Neuronal stem cell (in vitro differentiated cells): ENCODE measurements at places on chromosomes 13 and 19.

- H3K27ac ChIP-seq, result no peak overlapping the region
- no peak for DNase-seq
- no peaks in the 10 kb centered on the region for H3K27me3 ChIP-seq
- no peaks in the 10 kb centered on the region for H3K4me1 ChIP-seq
- peaks cover 70% of the 10 kb centered on the region for H3K36me3 ChIP-seq
These were observed 6.0 kb upstream of the CCDC97 start for GRCh38 chr19:41303954-41304353.

DNA sequence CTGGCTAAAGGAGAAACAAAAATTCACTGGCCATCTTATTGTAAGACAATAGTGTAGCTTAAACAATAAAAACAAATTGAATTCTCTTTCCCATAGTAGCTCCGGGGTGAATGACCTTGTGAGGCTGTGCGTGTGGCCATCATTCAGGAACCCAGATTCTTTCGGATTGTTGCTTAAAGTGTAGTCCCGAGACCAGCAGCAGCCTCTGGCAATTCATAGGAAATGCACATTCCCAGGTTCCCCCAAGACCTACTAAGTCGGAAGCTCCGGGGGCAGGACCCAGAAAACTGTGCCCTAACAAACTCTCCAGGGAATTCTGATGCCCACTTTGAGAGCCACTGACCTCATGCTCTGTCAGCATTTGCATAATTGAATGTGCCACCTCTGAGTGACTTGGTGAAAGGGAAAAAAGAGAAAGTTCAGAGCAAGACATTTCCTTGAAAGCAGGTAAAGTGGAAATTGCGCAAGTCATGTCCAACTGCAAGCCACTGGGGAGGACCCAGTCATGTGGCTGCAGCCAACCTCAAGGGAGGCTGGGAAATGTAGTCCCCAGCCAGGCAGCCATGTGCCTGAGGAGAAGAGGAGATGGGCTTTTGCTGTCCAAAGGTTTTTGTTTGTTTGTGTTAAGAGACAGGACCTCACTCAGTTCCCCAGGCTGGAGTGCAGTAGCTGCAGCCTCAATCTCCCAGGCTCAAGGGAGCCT, 50.7 kb upstream of the PNMA8B start:
- H3K36me3 ChIP-seq, result no peaks in the 10 kb centered on the region
- H3K4me3 ChIP-seq, result no peak overlapping the region
- DNase-seq, result no peak
- H3K27me3 ChIP-seq, result no peaks in the 10 kb centered on the region
- H3K27ac ChIP-seq, result no peak overlapping the region

DNA sequence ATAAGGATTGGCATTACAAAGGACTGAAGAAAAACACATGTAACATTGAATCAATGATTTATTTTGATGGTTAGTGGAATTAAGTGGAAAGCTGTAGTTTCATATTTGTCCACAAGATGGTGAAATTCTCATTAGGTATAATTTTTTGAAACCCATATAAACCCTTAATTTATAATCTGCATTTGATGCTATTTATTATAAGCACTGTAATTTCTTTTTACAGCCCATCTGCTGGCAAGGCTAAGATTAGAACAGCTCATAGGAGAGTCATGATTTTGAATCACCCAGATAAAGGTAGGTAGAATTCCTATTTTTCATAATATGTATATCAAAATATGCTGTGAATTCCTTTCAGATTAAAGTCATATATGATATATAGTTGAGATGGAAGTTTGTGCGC, 62.2 kb downstream of the DNAJC15 start:
- no peak for DNase-seq
- no peaks in the 10 kb centered on the region for H3K27me3 ChIP-seq
- H3K27ac ChIP-seq, result no peak overlapping the region

DNA sequence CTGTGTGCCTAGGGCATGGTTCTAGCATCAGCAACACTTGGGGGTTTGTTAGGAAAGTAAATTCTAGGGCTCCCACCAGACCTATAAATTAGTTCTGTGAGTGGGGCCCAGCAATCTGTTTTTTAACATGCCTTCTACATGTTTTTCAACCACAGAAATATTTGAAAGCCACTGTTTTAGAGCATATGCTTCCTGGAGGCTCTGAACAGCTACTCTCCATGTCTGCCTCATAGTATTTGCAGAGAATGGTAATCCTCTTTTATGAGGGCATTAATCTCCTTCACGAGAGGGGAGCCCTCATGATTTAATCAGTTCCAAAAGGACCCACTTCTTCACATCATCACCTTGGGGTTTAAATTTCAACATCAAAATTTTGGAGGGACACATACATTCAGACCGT, 6.0 kb downstream of the SPATA13 start:
- peaks cover 33% of the 10 kb centered on the region for H3K4me1 ChIP-seq
- no peak overlapping the region for H3K4me3 ChIP-seq
- DNase-seq, result no peak
- peaks cover 71% of the 10 kb centered on the region for H3K36me3 ChIP-seq
- no peaks in the 10 kb centered on the region for H3K27me3 ChIP-seq

DNA sequence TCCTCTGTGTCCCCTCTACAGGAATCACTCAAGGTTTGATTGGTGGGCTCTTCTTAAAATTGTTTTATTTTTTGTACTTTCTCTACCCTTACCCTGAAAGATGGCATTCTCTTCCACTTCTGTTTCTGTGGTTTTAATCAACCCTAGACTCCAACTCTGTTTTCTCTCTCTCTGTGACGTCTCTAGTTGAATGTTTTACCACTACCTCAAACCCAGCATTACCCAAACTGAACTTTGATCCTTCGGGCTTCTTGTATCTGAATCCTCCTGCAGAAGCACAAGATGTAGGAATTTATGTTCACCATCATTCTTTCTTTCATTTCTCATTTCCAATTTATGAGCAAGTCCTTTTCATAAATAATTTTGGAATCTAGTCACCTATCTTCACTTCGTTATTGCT, 39.9 kb downstream of the PCCA start:
- H3K4me3 ChIP-seq, result no peak overlapping the region
- H3K36me3 ChIP-seq, result peaks cover 25% of the 10 kb centered on the region
- H3K27ac ChIP-seq, result no peak overlapping the region

- no peak overlapping the region for H3K4me3 ChIP-seq
- DNase-seq, result no peak
- H3K27me3 ChIP-seq, result no peaks in the 10 kb centered on the region
- peaks cover 2% of the 10 kb centered on the region for H3K4me1 ChIP-seq
- no peaks in the 10 kb centered on the region for H3K36me3 ChIP-seq
These were observed 1.1 kb downstream of the VSTM1 start for GRCh38 chr19:54062643-54063042.

GRCh38 chr19:49798574-49798973, 14.5 kb downstream of the FUZ start:
- no peak overlapping the region for H3K4me3 ChIP-seq
- H3K36me3 ChIP-seq, result peaks cover 87% of the 10 kb centered on the region
- no peak overlapping the region for H3K27ac ChIP-seq
- no peaks in the 10 kb centered on the region for H3K27me3 ChIP-seq
- DNase-seq, result no peak

GRCh38 chr19:45173816-45174215, 4.2 kb downstream of the TRAPPC6A start:
- H3K27ac ChIP-seq, result no peak overlapping the region
- H3K36me3 ChIP-seq, result no peaks in the 10 kb centered on the region
- H3K4me3 ChIP-seq, result no peak overlapping the region
- peaks cover 10% of the 10 kb centered on the region for H3K4me1 ChIP-seq
- no peaks in the 10 kb centered on the region for H3K27me3 ChIP-seq
- no peak for DNase-seq

DNA sequence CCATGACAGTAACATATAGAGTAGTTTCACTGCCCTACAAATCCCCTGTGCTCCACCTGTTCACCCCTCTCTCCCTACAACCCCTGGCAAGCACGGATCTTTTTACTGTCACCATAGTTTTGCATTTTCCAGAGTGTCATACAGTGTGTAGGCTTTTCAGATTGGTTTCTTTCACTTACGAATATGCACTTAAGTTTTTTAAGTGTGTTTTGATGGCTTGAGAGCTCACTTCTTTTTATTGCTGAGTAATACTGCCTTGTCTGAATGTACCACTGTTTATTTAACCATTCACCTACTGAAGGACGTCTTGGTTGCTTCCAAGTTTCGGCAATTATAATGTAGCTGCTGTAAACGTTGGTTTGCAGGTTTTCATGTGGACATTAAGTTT, 175.1 kb downstream of the ITGBL1 start:
- peaks cover 3% of the 10 kb centered on the region for H3K4me1 ChIP-seq
- no peaks in the 10 kb centered on the region for H3K27me3 ChIP-seq
- H3K36me3 ChIP-seq, result no peaks in the 10 kb centered on the region
- H3K27ac ChIP-seq, result no peak overlapping the region
- no peak overlapping the region for H3K4me3 ChIP-seq

GRCh38 chr19:58579473-58580142, 6.5 kb upstream of the MZF1 start:
- H3K27ac ChIP-seq, result no peak overlapping the region
- no peak for DNase-seq
- peaks cover 21% of the 10 kb centered on the region for H3K36me3 ChIP-seq
- H3K4me3 ChIP-seq, result no peak overlapping the region
- no peaks in the 10 kb centered on the region for H3K27me3 ChIP-seq

GRCh38 chr19:47266401-47266941, 8.2 kb upstream of the INAFM1 start:
- H3K4me3 ChIP-seq, result no peak overlapping the region
- no peaks in the 10 kb centered on the region for H3K4me1 ChIP-seq
- peaks cover 44% of the 10 kb centered on the region for H3K36me3 ChIP-seq
- H3K27ac ChIP-seq, result no peak overlapping the region
- H3K27me3 ChIP-seq, result no peaks in the 10 kb centered on the region

- H3K4me3 ChIP-seq, result no peak overlapping the region
- no peaks in the 10 kb centered on the region for H3K27me3 ChIP-seq
- no peaks in the 10 kb centered on the region for H3K4me1 ChIP-seq
- no peak overlapping the region for H3K27ac ChIP-seq
- DNase-seq, result peak; percentile 31
- no peaks in the 10 kb centered on the region for H3K36me3 ChIP-seq
These were observed 951 bp upstream of the MTUS2 start for GRCh38 chr13:28819046-28819730.

DNA sequence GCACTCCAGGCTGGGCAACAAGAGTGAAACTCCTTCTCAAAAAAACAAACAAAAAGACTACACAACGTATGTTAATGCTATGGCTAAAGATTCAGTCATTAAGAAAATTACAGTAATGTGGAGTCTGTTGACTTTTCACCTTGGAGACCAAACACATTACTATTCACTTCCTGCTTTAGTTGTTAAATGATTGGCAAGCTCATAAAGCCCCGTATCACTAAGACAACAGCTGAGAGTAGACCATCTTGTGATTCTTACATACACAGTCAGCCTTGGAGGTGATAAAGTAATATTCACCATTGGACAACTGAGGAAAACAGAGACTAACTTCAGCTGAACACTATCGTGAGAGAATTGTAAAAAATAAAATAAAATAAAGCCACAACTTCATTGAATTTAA, 86.5 kb downstream of the KCTD12 start:
- H3K27me3 ChIP-seq, result no peaks in the 10 kb centered on the region
- H3K4me1 ChIP-seq, result no peaks in the 10 kb centered on the region
- DNase-seq, result no peak
- no peaks in the 10 kb centered on the region for H3K36me3 ChIP-seq

GRCh38 chr13:109200556-109200955, 571.1 kb downstream of the MYO16 start:
- no peaks in the 10 kb centered on the region for H3K27me3 ChIP-seq
- H3K27ac ChIP-seq, result no peak overlapping the region
- no peak for DNase-seq
- H3K4me1 ChIP-seq, result peaks cover 10% of the 10 kb centered on the region

DNA sequence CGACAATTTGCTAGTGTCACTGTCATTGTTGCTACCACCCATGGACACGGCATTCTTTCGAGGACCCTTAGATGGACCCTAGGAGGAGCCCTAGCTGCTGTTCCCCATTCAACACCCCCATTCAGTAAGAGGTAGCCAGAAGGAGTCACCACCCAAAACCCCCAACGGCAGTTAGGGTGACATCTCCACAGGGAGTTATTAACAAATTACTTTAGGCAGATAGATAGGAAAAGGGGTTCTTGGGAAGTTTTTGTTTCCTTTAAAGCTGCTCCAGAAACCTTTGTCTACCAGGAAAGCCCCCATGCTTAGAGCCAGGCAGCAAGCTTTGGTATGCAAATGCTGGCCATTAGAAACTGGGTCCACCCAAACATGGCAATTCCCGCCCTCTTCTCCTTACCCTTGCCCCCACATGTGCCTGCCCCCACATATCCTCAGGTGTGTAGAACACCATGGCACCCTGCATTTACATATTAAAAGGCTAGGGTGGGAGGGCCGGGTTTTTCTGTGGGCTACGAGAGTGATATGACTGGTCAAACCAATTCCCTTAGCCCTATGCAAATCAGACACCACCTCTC, 190.9 kb downstream of the SLITRK6 start:
- no peak for DNase-seq
- H3K27me3 ChIP-seq, result no peaks in the 10 kb centered on the region
- H3K36me3 ChIP-seq, result no peaks in the 10 kb centered on the region
- H3K4me3 ChIP-seq, result no peak overlapping the region

GRCh38 chr19:4233282-4233853, 4.0 kb downstream of the EBI3 start:
- no peaks in the 10 kb centered on the region for H3K27me3 ChIP-seq
- DNase-seq, result no peak
- H3K4me1 ChIP-seq, result no peaks in the 10 kb centered on the region
- H3K4me3 ChIP-seq, result no peak overlapping the region
- no peak overlapping the region for H3K27ac ChIP-seq
- H3K36me3 ChIP-seq, result no peaks in the 10 kb centered on the region
